ENCODE measurements at places on chromosomes 16 and 17.

GRCh38 chr16:57966986-57967385, 3.9 kb downstream of the CNGB1 start:
- DNase-seq, result no peak

DNA sequence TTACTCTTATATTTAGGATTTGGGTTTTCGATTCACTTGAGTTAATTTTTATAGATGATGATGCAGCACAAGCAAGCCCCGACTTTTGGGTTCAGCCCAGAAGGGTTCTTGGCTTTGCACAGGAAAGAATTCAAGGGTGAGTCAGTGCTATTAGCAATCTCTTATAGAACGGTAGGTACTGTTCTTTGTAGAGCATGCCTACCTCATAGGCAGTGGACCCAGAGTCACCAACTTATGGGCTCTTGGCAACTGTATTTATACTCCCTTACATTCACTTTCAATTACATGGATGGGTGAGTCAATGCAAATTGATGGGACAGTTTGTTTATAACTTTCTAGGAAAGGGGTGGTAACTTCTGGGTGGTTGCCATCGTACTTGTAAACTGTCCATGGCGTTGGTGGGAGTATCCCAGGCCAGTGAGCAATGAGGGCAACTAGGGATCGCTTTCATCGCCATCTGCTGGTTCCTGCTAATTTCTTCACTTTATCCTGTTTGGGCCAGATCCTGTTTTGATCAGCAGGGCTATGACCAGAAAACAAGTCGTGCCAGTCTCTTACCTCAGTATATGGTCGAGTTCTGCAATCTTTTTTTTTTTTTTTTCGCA, 362.6 kb downstream of the CNTNAP4 start:
- DNase-seq, result no peak

DNA sequence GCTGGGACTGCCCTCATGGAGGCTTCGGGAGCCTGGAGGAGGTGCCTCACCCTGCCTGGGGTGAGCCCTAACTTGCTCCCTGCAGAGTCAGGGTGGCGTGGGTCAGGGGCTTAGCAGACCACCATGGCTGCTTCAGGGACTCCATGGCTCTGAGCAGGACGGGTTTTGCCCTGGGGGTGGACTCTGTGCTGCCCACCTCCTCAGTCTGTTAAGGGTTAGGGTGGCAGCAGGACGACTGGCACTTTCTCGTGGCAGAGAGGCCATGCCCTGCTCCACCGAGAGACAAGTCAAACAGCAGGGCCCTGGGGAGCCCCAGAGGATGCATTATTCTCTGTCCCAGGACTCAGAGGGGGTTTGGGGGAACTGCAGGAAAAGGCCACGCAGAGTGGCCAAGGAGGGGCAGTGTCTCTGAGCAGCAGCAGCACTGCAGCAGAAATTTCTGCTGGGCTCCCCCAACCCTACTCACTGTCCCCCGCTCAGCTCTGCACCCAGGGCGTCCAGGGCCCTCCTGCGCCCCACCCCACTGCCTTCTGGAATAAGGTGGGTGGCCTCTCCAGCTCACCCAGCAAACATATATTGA, 1.8 kb upstream of the PRSS22 start:
- no peak for DNase-seq

DNA sequence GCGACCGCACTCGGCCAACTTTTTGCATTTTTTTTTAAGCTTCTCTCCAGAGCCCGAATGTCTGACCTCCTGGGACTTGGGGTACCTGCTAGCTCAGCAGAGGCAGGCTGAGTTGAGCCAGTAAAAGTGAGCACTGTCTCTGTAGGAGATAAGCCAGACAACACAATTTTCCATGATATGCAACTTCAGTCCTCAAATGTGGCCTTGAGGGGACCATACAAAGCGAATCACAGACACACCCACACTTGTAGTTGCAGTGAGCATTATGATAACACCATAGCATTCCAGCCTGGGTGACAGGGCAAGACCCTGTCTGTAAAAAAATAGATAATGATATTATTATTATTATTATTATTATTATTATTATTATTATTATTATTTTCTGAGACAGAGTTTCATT, 2.6 kb downstream of the DPEP2 start:
- DNase-seq, result no peak

DNA sequence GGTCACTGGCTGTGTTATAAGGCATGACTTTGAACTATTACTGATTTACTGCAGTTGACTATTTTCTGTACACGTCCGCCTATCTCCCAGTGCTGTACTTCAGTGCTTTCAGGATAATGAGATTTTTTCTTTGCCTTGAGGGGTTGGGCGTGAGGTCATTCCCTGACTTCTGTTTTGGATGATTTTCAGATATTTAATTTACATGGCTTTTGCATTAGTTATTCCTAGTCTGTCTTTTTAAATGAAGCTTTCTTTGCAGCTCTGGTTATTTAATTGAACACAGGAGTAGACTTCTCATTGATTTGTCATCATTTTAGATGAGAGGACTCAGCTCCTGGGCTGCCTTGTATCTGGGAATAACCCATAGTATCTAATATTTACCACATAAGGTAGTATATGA, 23.7 kb downstream of the WIPF2 start:
- no peak for DNase-seq

DNA sequence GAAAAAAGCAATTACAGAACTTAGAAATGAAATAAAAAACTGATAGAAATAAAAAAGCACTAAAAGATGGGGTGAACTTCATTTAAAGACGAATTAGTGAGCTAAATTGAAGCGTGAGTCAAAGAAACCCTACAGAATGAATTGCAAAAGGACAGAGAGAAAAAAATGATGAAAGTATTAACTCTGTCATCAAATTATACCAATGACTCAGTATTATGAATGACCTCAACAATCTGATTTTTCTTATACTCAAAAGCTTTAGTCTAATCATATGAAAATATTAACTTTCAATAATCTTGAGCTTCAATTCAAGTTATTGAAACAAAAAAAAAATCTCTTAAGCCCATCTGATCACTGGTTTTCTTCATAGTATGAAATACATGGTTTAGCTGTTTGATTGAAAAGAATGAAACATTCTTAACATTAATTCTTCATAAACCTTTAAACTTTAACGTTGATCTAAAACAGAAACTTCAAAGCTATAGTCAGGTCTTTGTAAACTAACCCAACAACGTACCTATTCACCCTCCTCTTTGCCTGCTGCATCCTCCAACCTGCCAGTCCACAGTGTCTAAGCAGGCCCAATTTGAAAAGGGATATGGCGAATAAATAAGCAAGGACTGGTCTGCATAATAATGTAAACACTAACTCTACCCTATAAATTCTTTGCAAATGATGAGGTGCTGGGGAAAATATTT, 6.6 kb downstream of the ABCA5 start:
- no peak for DNase-seq

DNA sequence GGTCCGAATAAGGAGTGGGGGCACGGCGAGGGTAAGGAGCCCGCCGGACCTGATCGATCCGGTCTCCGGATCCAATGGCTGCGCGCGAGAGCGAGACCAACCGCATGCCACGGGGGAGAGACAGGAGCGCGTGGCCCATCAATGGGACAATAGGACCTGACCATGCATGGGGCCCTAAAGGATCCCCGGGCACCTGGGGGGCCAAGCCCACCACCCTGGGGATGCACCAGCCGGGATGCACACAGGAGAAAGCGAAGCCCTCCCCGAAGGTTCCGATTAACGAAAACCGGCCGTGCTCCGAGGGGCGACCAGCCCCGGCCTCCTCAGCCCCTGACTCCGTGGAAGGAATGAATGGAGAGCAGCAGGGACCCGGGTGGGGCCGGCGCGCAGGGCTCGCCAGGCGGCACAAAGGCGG, 525 bp downstream of the JPT1 start:
- no peak for DNase-seq

GRCh38 chr16:88403794-88404581, 21.2 kb downstream of the ZNF469 start:
- DNase-seq, result no peak

GRCh38 chr16:47018223-47018891, 44.9 kb upstream of the DNAJA2 start:
- no peak for DNase-seq

DNA sequence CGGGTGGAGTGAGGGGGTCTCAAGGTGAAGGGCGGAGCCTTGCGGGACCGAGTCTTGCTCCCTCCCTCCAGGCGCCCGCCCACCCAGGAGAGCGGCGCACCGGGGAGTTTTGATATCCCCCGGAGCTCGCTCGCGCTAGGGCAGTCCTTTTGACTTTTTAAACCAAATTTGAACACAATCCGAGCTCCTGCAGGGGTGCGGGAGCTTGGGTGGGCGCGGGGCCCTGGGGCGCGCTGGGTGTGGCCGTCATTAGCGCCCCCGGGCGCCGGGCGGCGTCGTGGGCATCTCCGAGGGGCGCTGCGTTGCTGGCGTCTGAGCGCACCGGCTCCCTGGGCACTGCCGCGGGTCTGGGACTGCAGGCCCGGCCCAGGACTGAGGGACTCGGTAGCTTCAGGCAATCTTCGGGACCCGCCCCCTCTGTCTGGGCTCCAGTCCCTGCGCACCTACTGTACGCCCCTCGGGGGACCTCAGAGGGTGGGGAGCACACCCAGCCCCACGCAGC, 10.9 kb downstream of the MAF start:
- no peak for DNase-seq

GRCh38 chr17:55451203-55451641, 29.6 kb upstream of the MMD start:
- DNase-seq, result no peak

- peak; percentile 40 for DNase-seq
Measured at GRCh38 chr17:43878260-43879175, 28.8 kb downstream of the MPP2 start.

GRCh38 chr17:6488008-6488539, 43.8 kb downstream of the PIMREG start:
- no peak for DNase-seq

- DNase-seq, result no peak
Measured at GRCh38 chr16:11038777-11039176, 94.4 kb downstream of the CLEC16A start.

GRCh38 chr16:30142672-30143346, 19.8 kb upstream of the MAPK3 start:
- DNase-seq, result no peak

GRCh38 chr17:4913994-4914393, 11.1 kb upstream of the CHRNE start:
- DNase-seq, result no peak

GRCh38 chr17:64698725-64699124, 36.6 kb upstream of the SMURF2 start:
- DNase-seq, result no peak

- DNase-seq, result no peak
Measured at GRCh38 chr17:81486199-81486810, 26.3 kb downstream of the ACTG1 start.

DNA sequence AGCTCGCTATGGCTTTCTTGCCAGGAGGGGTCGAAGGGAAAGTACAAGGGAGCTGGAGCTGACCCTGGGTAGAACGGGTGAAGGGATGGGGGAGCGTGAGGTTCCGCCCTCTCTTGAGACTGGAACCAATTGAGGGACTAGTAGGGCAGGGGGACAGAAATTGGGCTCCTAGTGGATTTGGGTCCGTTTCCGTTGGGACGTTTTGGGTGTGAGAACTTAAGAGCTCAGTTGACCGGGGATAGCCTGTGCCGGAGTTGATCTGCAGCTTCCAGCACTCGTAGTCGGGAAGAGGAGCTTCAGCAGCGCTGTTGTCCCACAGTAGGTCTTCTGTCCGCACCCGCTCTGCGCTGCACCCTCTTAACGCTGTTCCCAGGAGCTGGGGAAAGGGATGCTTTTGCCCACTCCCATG, 481 bp downstream of the CNTROB start:
- DNase-seq, result no peak

DNA sequence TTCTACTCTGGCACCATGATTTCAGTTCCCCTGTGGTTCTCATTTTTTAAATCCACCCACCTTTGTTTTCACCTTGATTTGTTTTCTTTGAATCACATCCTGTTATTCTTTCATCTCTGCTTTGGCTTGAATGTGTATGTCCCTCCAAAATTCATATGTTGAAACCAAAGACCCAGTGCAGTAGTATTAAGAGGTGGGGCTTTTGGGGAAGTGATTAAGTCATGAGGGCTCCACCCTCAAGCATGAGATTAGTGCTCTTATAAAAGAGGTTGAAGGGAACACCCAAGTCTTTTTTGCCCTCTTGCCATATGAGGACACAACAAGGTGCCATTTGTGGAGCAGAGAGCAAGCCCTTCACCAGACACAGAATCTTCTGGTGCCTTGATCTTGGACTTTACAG, 382.3 kb downstream of the SLC39A11 start:
- DNase-seq, result no peak

DNA sequence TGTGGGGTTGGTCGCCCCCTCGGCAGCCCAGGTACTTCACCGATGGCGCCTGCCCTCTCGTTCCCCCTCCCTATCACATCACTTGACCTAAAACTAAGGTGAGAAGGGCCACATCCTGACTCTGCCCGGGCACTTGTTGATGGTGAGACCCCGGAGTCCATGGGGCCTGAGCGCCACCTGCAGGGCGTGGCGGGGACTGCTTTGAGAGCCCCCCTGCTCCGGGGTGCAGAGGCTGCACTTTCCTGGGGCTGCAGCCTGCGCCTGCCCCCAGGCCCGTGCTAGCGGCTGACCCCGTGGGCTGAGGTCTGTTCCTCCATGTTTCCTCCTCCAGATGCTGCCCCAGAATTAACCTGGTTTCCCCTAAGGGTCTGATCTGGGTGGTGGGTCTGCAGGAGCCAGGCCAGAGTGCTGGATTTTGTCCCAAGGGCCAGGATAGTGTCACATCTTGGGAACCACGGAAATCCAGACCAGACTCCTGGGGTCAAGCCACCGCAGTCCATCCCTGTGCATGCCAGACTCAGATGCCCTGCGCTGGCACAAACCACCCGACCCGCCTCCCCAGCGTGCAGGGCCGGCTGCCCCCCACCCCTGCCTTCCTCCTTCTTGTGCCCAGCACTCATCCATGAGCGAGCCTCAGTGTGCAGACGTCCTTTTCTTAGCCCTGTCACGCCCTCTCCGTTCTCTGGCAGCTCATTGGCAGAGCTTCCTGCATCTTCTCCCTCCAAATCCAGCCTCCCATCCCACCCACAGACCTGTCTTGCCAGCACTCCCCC, 2.7 kb downstream of the NDUFAF8 start:
- DNase-seq, result no peak

DNA sequence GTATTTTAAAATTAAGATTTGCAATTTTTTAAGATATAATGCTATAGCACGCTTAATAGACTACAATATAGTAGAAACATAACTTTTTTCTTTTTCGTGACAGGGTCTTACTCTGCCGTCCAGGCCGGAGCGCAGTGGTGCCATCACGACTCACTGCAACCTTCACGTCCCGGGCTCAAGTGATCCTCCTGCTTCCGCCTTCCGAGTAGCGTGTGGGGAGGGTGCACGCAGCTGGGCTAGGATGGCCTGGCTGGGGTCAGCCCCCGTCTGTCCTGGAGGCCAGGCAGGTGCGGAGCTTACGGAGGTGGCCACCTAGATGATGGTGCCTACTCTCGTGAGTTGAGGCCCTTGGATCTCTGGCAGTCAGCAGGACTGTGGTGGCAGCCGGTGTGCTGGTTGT, 50.1 kb downstream of the JPH3 start:
- no peak for DNase-seq

- DNase-seq, result no peak
Measured at GRCh38 chr16:3188925-3189825, 1.2 kb downstream of the OR1F1 start.

- no peak for DNase-seq
Measured at GRCh38 chr17:80941743-80942422, 49.8 kb upstream of the CHMP6 start.
